ENCODE measurements at places on chromosomes 6 and 20. TPM values are rescaled to one million over a fixed set of nuclear protein-coding genes. Genes with fewer than 3 reads are reported as not detected.

ARMC12 gene
- 0.76 TPM for total RNA-seq

SLC24A3 gene
- total RNA-seq, result not detected

GPR31 gene
- not detected for total RNA-seq

SKIC2 gene
- total RNA-seq, result 26.3 TPM

CFAP61 gene
- total RNA-seq, result 0.16 TPM

GGTLC1 gene
- total RNA-seq, result not detected

SIRPB2 gene
- total RNA-seq, result not detected
